ENCODE measurements at places on chromosomes 11 and 22.

- DNase-seq: no peak
Measured at GRCh38 chr22:24413736-24414385, 13.5 kb upstream of the ADORA2A start.

DNA sequence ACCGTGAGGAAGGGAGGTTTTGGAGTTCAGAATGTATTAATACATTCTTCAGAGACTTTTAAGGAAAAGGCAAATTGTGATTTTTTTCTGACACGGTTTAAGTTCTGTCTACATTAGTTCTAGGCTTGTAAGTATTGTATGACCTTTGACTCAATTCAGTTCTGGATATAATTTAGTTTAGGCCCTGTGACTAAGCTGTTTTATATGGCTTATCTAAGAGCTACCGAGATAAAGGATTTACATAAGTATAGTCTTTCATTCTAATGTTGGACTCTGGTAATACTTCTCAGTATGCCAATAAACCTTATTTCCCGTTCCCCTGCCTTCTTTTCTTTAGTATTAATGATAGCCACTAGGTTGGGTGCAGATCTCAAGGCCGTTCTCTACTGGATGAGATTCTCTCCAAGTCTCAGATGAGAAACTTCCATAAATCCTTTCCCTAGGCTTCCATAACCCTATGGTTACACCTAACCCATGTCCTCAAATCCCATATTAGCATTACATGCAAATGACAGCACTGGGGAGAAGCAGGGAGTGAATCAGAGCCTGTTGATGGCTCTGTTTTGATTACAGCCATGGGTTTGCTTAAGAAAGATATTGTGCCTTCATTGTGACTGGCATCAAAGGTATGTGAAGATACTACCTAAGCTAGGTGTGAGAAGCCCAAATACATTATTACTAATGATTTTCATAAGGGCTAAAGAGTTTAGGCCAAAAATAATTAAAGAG is 38.7 kb downstream of the BARX2 start:
- no peak for DNase-seq

DNA sequence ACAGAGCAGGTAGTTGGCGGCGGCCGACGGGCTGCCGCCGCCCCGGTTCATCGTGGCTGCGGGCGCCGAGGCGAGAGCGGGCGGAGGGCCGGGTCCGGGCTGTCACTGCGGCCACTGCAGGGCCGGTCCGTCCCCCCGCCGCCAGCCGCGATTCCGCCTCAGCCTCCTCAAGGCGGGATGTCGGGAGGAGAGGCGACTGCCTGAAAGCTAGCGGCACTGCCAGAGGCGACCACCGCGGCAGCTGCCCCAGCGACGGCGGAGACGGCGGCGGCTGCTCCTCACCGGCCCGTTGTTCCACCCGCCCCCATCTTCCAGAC is 234 bp downstream of the SESN3 start:
- no peak for DNase-seq

DNA sequence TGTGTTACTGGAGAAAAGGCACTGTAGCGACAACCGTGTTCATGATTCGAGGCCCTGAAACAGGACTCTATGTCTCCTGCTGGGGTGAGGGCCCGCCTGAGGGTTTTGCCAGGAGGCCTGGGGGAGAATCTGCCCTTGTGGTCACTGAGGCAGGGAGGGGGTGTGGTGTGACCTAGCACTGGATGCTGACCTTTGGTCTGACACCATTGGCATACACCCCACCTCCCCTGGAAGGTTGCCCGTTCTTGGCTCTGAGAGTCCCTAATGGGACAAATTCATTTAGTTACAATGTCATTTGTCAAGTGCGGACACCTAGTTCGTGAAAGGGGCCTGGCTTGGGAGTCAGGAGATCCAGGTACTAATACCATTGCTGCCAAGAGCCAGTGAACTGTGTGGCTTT is 29.0 kb downstream of the NECTIN1 start:
- DNase-seq: no peak

- DNase-seq: no peak
Measured at GRCh38 chr22:23193882-23194281, 13.6 kb downstream of the BCR start.

- DNase-seq: no peak
Measured at GRCh38 chr22:45069925-45070324, 60.1 kb upstream of the PHF21B start.

DNA sequence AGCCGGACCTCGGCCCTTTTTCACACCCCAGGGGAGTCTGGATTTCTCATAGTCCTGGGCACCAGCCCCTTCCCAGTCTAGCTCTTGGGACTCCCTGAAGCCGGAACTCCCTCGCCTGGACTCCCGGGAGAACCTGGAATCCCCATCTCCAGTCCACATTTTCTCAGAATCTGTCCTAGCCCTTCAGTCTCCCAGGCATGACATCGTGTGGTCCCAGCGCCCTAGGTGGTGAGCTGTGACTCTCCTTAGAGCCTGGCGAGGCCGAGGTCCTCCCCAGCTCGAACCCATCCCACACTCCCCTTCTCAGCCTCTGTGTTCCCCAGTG is 673 bp upstream of the DUSP18 start:
- DNase-seq: no peak

DNA sequence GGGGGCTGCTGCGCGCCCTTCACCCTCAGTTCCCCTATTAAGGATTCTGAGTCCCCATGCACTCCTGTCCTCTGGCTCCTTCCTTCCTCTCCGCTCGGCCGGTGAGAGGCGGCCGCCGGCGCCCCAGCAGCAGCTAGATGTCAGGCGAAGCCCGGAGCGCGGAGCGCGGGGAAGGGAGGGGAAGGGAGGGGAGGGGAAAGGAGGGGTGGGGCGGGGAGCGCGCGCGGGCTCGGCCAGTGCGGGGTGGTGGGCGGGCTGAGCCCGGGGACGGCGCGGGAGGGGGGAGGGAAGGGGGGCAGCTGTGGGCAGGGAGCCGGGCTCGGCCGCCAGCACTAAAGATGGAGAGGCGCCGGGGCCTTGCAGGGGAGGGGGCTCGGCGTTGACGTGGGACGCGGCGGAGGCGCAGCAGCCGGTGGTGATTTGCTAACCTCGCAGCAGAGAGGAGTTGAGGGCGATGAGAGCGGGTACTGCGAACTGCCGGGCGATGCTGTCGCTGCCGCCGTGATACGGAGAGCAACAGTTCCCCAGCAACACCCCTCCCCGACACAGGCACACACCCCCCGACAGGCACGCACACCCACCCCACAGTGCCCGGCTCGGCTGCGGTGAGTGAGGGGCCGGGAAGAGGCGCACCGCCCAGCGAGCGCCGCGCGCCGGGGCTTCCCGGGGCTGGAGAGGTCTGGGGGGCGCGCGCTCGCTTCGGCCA is at the start of gene ZBTB16:
ZBTB16 (plus strand) TSS at position 434 of the 706 bp plus-strand sequence. CDS start 3,590 bp downstream, outside the sequence.
- DNase-seq: no peak

DNA sequence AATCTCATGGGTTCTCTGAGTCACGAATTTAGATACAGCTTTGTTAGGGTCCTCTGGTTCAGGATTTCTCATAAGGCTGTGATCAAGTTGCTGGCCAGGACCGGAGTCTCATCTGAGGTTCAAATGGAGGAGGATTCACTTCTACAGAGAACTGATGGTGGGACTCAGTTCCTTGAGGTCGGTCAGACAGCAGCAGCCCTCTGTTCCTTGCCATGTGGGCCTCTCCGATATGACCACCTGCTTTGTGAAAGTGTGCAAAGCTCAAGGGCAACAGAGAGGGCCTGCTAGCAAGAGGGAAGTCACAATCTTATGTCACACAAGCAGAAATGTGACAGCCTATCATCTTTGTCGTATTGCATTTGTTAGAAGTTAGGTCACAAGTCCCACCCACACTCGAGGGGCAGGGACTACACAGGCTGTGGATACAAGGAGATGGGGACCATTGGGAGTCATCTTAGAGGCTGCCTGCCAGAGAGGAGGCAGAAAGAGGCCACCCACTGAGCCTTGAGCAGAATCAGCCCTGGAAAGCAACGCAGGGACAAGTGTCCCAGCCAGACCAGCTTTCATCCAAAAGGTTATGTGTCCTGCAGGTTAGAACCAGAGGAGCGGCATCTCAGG is 34.5 kb downstream of the RPUSD4 start:
- DNase-seq: no peak

- DNase-seq: no peak
Measured at GRCh38 chr22:28925916-28926315, 42.5 kb downstream of the ZNRF3 start.

- DNase-seq: no peak
Measured at GRCh38 chr11:124930799-124931198, 5.0 kb downstream of the HEPACAM start.

GRCh38 chr11:94834911-94835593 is 66.9 kb downstream of the AMOTL1 start:
- DNase-seq: no peak

DNA sequence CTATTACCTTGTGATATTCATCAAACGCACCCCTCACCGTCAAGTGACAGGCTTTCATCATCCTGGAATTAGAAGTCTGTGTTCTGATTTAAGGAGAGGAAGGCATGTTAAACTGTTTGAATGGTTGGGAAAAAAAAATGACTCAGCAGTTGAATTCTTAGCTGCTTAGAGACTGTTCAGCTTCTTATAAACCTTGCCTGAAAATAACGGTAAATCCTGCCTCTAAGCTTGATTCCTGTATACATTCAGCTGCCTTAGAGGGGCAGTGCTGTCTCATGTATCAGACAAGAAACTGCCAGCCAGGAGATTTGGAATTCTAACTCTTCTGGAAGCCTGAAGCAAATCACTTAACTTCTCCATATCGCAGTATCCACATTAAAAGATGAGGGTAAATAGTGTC is 437.4 kb downstream of the JRKL start:
- DNase-seq: no peak

DNA sequence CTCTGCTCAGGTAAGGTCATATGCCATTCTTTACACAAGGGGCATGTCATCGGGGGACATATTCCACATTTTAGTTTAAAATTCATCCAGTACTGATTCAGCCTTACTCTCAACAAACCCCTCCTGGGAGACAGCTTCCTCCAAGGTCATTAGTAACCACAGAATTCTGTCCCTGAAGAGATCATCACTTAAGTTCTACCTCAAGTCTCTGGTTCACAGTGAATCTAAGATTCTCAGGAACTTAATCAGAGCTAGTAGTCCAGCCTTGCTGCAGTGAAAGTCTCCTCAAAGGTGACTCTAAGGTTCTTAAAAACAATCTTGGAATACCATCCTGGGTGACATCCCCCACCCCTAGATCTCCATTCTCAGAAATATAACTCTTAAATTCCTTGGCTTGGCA is 18.9 kb upstream of the GDPD4 start:
- no peak for DNase-seq

DNA sequence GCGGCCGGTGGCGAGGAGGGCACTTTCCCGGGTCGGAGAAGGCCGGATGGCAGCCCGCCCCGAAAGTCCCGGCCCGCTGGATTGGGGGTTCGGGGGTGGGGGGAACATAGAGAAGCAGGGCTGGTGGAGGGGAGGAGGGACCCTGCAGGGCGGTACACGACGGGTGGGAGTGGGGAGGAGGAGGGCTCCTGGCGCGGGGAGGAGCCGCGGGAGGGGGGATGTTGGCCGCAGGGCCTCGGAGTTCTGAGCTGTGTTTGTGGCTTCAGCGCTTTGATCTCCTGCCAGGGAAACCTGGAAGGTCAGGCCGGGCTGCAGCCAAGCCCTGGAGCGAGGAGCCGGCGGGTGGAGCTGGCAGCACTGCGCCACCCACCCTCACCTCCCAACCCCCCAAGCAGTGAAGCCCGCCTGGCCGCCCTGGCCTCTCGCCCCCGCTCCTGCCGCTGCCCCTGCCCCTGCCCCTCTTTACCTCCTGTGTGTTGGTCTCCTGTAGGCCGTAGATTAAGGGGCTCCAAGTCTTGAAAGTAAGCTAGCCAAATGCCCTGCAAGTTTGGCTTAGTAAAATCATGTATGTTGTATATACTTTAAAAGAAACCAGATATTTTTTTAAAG is 30.9 kb downstream of the C22orf31 start:
- no peak for DNase-seq

- no peak for DNase-seq
Measured at GRCh38 chr11:67301313-67301921, 1.9 kb upstream of the SSH3 start.

DNA sequence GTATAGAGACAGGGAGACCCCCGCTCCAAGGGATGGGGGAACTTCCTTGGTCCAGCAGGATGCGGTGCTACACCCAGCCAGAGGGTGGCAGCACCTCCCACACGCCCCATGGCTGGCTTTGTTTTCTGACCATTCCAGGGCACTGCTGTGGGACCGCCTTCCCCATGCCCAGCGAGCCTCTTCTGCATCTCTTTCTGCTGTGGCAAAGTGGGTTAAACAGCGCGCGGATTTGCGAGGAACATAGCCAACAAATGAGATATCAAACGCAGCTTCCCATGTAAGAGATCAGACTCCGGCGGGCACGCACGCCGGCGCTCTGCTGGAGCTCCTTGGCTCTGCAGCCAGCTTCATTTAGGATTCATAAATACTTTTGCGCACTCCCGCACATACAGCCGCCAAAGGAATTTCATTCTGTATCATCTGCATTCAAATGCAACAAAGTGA is 485.8 kb upstream of the CADM1 start:
- DNase-seq: no peak

DNA sequence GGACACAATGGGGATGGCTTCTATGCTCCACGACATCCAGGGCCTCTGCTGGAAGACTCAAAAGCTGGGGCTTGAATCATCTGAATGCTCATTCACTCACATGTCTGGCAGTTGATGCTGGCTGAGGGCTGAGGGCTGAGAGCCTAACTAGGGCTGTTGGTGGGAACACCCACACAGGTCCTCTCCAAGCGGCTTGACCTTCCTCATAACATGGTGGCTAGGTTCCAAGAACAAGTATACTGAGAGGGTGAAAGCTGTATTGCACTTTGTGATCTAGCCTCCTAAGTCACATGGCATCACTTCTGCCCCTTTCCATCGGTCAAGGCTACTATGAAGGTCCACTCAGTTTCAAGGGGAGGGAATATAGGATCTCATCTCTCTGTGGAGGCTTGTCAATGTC is 7.5 kb downstream of the TMEM151A start:
- no peak for DNase-seq

DNA sequence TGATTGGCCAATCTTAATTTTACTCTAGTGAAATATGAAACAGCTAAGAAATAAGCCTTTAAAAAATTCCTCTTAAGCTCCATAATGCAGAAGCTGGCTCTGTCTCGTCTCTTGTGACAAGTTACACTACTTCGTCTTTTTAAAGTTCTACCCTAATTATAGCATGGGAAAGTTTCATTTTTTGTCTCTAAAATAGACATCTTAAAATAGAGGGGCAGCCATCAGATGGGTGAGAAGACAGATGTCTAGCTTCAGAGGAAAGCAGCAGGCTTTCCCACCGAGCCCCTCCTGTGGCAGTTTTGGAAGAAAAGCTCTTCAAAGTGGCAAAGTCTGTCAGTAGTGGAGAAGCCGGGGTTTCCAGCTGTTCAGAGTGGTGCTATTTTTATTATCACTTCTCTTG is 39.5 kb downstream of the XRRA1 start:
- DNase-seq: no peak

GRCh38 chr11:117189191-117189940 is 9.8 kb upstream of the TAGLN start:
- no peak for DNase-seq
